Skin of body (tissue), 3 donors: ENCODE measurements at places on chromosomes 7 and 10.

- DNase-seq = no peak
These were observed 529 bp downstream of the HPS1 start for GRCh38 chr10:98446151-98446660.

GRCh38 chr10:21919906-21920305 is 83.6 kb downstream of the DNAJC1 start:
- no peak for DNase-seq

DNA sequence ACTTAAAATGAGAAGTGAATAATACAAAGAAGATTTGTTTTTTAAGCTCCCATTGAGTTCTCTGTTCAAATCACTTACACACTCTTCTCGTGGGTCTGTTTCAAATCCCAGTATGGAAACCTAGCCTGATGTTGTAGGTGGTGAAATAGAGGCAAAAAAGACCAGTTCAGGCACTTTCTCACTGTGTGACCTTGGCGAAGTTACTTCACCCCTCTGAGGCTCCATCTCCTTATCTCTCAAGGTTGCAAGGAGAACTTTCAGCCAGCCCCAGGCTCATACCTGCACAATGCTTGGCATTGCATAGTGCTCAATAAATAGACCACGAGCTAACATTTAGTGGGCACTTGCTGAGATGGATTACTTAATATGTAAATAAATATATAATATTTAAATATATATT is 90.1 kb downstream of the PRLHR start:
- DNase-seq = no peak

- DNase-seq = peak; percentile 89
These were observed 1184.1 kb downstream of the TYW1 start for GRCh38 chr7:68180761-68181160.

DNA sequence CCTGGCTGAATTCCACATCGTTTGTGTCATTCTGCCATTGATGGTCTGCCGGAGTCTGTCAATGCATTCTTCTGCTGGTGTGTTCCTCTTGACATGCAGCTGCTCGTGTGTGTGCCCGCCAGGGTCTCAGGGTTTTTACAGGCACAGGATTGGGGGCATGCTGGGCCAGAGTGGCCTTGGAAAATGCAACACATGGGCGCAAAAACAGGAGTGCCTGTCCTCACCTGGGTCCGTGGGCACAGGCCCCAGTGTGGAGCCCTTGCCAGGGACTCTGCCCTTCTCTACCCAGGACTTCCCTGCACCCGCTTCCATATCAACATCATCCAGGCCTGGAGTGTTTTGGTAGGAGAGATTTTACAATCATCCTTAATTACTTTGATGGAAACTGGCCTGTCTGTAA is 340.7 kb downstream of the KIF20B start:
- no peak for DNase-seq

GRCh38 chr7:129703751-129704150 is 92.2 kb downstream of the NRF1 start:
- no peak for DNase-seq

DNA sequence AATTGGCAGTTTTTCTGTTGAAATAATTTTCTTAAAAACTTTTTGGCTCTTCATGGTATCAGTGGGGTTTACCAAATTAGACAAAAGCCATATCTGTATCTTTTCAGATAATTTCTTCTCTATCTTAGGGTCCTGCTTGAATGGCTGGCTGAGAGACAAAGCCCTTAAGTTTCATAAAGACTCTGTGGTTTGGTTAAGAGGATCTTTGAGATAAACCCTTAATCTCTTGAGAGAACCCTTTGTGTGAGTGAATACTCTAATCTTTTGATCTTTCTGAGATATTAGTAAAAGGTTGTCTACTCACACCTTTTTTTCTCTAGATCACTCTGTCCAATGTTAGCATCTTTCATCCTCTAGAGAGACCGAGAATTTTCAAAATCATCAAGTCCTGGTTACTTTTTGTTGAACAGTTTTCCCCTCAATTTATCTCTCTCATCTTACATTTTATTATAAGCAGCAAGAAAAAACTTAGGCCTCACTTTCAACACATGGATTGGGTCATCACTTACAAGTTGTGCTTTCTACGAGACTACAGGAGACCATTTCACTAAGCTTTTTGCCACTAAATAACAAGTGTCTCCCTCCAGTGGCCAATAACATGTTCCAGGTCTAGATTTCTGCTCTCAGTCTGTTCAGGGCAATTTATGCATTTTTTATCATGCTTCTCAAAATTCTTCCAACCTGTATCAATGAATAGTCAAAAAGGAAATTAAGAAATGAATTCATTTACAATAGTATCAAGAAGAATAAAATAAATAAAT is 28.4 kb downstream of the DNAJC9 start:
- DNase-seq = no peak

- no peak for DNase-seq
These were observed 406.3 kb upstream of the KLF6 start for GRCh38 chr10:4191354-4191753.

DNA sequence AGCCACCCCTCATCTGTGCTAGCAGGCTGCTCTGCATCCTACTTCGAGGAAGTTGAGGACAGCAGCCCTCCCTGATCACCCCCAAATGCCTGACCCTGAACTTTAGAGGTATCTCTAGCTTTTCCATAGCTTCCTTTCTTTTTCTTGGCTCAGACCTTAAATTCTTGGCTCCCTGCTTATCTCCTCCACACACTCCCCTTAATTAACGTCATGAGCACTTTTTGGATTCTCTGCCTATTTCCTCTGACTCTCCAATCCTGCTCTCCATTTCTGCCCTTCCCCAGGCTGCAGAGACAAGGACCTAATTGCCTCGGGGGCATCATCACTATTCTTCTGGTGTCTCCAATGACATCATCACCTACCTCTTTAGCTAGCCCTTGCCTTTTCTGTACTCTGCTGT is 40.8 kb upstream of the SEC61G start:
- no peak for DNase-seq

DNA sequence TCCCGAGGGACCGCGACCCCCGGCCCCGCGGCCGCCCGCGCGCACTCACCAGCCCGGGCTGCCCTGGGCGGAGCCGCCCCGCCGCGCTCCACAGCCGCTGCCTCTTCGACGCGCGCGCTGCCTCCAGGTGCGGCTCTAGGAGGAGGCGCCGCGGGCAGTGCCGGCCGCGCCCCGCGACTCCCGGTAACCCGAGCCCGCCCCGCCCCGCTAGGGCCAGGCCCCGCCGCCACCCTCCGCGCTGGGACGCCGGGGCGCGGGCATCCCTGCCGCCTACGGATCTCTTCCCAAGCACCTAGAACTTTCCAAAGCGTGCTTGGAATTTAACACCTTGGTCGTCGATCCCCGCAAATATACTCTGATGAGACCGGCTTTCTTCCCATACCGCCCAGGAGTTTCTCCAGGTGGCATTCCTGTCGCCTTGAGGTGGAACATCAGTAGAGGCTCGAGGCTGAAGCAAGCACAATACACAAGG is at the start of gene SLC26A5:
SLC26A5 (minus strand) TSS at position 159 of the 472 bp plus-strand sequence. CDS start 24,693 bp downstream, outside the sequence.
- DNase-seq = no peak

- DNase-seq = no peak
These were observed 16.3 kb upstream of the ECHDC3 start for GRCh38 chr10:11725912-11726311.

DNA sequence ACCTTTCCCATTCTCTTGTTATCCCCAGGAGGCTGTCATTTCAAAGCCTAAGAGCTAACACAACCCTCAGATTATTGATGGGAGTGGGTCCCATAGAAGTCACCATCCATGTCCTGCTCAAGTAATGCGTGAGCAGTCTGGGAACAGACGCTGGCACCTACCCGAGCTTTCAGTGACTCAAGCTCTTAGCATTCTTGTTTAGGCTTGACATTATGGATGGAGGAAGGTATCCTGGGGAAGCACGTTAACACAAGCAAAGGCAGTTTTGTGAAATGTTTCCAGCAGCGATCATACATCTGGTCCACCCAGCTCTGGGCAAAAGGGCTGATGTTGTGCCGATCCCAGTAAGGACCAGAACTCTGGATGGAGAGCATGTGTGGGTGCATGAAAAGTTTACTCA is 30.0 kb upstream of the AUTS2 start:
- no peak for DNase-seq

DNA sequence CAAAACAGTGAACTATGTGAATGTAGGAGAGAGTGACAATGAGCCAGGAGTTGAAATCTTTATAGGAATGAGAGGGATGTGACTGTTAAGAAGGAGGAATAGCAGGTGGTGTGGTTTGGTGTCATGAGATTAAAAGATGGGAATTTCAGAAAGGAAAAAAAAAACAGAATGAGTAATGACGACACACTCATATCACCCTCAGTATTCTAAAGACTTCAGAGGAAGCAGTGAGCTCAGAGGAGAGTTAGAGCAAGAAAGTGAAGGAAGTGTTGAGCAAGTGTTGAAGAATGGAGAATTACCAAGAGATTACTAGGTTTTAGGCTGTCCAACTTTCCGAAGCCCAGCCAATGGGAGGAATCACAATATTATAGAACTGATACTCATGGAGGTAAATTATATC is 220.5 kb upstream of the HGF start:
- no peak for DNase-seq

- peak; percentile 33 for DNase-seq
These were observed 470.4 kb upstream of the IGFBP3 start for GRCh38 chr7:46391231-46392201.

- DNase-seq = peak; percentile 36
These were observed 88.4 kb upstream of the SMNDC1 start for GRCh38 chr10:110392868-110393740.

GRCh38 chr10:57624066-57624465 is 643.6 kb downstream of the IPMK start:
- no peak for DNase-seq

- DNase-seq = no peak
These were observed 232.1 kb downstream of the PTPRN2 start for GRCh38 chr7:158355456-158356065.

GRCh38 chr10:20634839-20635238 is 262.3 kb downstream of the NEBL start:
- no peak for DNase-seq

DNA sequence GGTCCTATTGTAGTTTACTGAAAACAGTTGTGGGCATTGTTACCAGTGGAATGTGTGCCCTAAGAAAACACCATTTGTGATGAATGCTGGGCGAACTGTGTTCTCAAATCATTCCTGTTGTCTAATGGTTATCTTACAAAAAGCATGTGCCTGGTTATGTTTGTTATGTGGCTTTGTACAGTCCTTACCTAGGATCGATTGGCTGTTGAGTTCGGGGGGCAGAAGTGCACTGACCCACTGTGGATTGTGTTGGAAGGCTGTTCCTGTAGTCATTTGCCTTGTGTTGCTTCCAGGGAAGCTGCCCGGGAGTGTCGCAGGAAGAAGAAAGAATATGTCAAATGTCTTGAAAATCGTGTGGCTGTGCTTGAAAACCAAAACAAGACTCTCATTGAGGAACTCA is 84.3 kb downstream of the CREM start:
- DNase-seq = no peak

GRCh38 chr10:91589015-91589657 is 43.7 kb downstream of the PPP1R3C start:
- peak; percentile 61 for DNase-seq

GRCh38 chr10:101566333-101567164 is 21.5 kb downstream of the POLL start:
- no peak for DNase-seq

GRCh38 chr10:69096045-69096444 is 8.1 kb downstream of the SRGN start:
- DNase-seq = no peak

DNA sequence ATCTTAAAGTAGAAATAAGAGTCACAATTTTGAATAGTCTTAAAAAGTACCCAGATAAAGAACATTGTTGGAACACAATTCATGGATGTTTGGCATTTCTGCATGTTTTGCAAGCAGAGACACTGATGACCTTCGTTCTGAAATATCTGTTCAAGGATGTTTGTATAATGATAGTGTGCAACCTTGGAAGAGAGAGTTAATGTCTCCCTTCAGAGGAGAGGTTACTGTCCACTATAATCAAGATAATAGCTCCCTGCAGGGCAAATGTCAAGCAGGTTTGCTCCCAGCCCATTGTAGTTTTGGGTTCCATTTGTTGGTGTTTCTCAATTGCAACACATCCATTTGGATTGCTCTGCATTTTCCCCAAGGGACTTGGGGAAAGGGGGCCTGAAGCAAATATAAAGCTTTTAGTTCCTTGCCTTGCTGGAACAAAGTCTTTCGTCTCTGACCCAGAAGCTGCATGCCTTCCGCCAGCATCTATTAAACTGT is 45.2 kb downstream of the COL1A2 start:
- DNase-seq = no peak

GRCh38 chr7:124106575-124106974 is 73.7 kb upstream of the TMEM229A start:
- no peak for DNase-seq

GRCh38 chr7:1564603-1565022 is 5.2 kb downstream of the PSMG3 start:
- DNase-seq = no peak

DNA sequence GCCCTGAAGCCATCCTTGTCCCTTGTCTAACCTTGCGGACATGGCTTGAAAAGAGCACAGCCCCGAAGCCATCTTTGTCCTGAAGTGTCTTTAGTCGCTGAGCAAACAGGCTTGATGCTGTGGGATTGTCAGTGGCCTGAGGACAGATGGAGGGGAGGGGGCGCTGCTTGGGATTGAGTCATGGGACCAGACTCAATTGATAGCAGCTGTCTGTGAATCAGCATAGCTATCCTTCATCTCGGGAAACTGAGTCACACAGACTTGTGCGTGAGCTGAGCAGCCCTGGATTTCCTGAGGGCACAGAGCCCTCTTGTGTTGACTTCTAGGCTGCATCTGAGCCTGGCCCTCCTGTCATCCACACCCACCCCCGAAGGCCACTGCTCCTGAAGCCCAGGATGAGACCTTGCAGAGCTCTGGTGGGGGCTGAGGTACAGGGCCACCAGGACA is 14.4 kb downstream of the MYO1G start:
- DNase-seq = no peak

DNA sequence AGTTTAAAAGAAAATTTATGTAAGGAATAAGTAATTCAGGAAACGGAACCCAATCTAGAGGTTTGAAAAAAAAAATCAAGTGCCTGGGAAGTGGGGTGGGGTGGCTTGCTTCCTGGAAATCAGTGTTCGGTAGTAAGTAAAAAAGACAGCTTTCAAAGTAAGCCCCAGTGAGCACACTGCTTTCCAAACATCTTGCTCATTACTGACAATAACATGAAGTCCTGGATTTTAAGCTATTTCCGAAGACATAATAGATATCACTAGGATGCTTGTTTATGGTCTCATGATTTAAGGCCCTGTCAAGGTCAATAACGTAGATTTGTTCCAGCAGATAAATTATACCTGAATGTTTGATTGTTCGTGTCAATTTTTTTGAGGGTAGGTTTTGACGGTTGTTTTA is 1.3 kb downstream of the STAMBPL1 start:
- peak; percentile 31 for DNase-seq

- DNase-seq = no peak
These were observed 393.4 kb downstream of the SORCS1 start for GRCh38 chr10:106771154-106771553.

- DNase-seq = no peak
These were observed 5.6 kb upstream of the PKD1L1 start for GRCh38 chr7:47953822-47954221.
